ENCODE measurements at places on chromosomes 16 and 17. TPM values are rescaled to one million over a fixed set of nuclear protein-coding genes. Genes with fewer than 3 reads are reported as not detected.

The KIAA0513 gene
- total RNA-seq = 15.1 TPM

The DPH1 gene
- total RNA-seq = 24.7 TPM

The HBQ1 gene
- not detected for total RNA-seq

The FSCN2 gene
- total RNA-seq = 5.5 TPM

The CCDC154 gene
- 6.1 TPM for total RNA-seq

The TPPP3 gene
- 8.5 TPM for total RNA-seq

The ZNF385C gene
- total RNA-seq = 4.0 TPM

The KRTAP4-6 gene
- total RNA-seq = not detected
